IMR-90 (cell line): ENCODE measurements at places on chromosomes 5 and 9. TPM values are rescaled to one million over a fixed set of nuclear protein-coding genes. Genes with fewer than 3 reads are reported as not detected.

HAPLN1 gene
- total RNA-seq = under 0.01 and 0.56 TPM in 2 replicates

CEL gene
- under 0.01 TPM in 2 replicates for total RNA-seq

VAV2 gene
- 9.7 and 10.8 TPM in 2 replicates for total RNA-seq

AK1 gene
- total RNA-seq = 44.8 and 51.4 TPM in 2 replicates

SPINK5 gene
- total RNA-seq = not detected in 2 replicates

DNA sequence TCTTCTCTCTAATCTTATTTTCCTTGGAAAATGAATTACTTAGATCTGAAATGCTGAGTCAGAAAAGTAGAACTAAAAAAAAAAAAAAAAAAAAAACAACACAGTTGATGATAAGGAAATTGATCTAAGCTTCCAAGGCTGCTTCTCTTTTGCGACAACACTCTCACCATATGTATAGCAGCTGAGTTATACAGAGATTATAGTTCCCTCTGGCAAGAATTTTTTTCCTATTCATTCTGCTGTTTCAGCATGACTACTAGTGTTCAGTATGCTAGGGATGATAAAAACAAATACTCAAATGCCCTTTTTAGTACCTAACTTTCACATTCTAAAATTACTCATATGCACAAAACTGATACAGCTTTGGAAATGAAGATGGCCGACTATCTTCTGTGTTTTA lies 267.3 kb downstream of the MLLT3 start:
- DNase-seq = peak; percentile 92

GRCh38 chr5:142063878-142064331 lies 44.7 kb upstream of the NDFIP1 start:
- DNase-seq = peak; percentile 61

- DNase-seq = no peak
Observed at GRCh38 chr5:96809921-96810320, 2.2 kb upstream of the ERAP1 start.

- DNase-seq = no peak
Observed at GRCh38 chr5:82336226-82336958, 58.2 kb upstream of the RPS23 start.

DNA sequence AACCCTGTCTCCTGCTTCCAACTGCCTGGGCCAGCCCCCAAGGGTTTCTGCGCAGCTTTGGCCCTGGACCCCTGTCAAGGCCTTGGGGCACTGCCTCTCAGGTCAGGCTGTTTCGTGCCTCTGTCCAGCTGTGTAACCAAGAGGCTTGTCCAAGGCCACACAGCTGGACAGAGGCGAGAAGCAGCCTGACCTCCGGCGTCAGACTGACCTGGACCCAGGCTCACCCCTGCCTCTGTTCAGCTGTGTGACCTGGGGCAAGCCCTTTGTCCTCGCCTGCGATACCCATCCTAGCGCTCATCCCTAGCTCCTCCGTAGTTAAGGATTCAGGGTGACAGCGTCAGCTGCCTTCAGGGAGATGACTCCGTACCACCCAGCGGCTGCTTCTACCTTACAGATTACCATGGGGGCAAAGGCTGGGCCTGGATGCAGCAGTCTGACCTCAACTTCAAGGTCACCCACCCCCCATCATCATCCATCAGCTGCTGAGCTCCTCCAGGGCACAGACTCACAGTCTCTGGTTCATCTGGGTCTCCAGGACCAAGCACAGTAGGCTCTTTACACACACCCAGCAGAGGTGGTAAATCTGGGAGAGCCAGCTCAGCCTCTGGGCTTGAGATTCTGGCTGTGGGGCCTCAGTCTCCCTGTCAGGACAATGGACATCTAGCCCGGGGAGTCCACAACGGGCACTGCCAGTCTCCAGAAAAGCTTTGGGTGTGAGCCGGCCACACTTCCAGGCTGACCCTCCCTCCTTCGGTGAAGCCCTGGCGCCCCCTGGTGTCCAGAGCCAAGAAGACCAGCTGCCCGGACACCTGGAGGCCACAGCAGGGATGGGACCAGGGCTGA lies 7.9 kb downstream of the AK1 start:
- DNase-seq = peak; percentile 67

DNA sequence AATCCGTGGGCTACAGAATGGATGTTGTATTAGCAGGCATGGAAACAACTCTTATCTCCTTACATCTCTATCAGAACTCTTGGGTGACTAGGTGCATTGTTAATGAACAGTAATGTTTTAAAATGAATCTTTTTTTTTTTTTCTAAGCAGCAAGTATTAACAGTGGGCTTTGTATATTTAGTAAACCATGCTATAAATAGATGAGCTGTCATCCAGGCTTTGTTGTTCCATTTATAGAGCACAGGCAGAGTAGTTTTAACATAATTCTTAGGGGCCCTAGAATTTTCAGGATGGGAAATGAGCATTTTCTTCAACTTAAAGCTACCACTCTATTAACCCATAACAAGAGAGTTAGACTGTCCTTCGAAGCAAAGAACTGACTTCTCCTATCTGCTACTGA lies 233.7 kb upstream of the ADAMTSL1 start:
- no peak for DNase-seq

DNA sequence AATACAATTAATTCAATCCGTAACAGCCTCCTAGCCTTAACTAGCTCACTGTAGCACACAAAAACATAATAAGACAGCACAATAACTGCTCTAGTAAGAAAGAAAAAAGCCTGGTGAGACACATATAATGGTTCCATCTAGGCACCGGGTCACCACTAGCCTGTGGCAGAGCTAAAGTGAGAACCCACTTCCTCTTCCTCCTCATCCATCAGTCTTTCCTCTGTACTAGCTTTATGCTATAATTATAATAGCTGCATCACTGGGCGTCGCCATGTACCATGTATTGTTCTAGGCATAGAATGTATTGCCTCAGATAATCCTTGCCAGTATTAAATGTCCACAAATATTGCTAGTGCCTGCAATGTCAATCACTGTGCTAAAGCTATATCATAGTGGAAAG lies 23.1 kb downstream of the ADRB2 start:
- no peak for DNase-seq

- DNase-seq = no peak
Observed at GRCh38 chr9:6692433-6692832, 46.9 kb upstream of the GLDC start.

DNA sequence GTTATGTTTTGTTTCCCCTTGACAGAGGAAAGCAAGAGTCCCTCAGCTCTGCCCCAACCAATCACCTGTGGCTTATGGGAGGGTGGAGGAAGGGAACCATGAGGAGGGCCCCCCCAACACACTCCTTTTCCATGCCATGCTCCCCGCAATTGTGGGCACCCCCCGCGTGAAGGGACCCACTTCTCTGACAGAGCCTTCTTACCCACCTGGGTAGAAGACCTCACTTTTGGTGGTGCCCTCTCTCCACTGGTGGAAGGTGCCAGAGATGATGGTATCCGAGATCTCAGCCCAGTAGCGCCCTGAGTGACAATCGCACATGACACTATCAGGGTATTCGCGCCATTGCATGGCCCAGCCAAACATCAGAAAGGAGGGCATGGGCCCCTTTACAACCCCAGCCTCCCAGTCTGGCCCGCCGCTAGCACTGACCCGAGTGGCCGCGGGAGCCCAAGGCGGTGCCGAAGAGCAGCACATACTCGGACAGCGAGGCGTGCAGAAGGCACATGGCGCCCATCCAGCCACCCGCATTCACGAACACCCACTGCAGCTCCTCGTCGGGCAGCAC lies 714 bp downstream of the SIGMAR1 start:
- DNase-seq = peak; percentile 22

DNA sequence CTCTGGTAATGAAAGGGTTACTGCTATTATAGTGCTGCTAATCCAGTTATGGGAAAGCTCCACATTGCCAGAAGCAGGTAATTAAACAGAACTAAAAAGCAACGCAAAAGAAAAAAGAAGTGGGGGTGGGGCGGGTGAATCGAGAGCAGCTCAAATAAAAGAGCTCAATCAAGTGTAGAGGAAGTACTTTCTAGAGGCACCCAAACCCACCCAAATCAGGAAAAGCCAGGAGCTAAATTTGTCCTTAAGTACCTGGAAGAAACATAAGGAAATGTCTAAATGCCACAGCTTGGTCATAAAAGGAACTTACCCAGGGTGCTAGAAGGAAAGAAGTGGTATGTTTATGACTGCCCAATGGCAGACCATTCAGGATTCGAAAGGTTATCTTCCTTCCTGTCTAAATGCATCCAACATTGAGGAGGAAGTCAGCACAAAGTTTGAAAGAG lies 2.4 kb upstream of the RNF145 start:
- no peak for DNase-seq

DNA sequence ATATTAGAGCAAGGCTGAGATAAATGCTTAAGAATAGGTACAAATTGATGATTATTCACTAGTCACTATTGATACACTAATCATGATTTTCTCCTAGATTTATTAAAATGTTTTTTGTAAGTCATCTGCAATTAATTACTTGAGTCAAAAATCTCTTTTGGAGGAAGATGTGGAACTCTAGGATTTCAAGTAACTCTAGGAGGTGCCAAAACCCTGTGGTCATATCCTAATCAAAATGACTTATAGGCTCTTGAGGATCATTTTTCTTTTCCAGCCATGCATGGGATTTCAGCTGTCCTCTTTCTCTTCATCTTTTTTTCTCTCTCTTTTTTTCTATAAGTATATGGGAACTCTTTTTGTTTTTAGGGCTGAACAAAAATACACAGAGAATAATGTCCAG lies 141.8 kb upstream of the CD180 start:
- DNase-seq = no peak
